NCI-H226 (cell line): ENCODE measurements at places on chromosomes 13 and 19.

- DNase-seq: peak; percentile 57
Measured at GRCh38 chr13:74867460-74867859, 614.5 kb downstream of the TBC1D4 start.

DNA sequence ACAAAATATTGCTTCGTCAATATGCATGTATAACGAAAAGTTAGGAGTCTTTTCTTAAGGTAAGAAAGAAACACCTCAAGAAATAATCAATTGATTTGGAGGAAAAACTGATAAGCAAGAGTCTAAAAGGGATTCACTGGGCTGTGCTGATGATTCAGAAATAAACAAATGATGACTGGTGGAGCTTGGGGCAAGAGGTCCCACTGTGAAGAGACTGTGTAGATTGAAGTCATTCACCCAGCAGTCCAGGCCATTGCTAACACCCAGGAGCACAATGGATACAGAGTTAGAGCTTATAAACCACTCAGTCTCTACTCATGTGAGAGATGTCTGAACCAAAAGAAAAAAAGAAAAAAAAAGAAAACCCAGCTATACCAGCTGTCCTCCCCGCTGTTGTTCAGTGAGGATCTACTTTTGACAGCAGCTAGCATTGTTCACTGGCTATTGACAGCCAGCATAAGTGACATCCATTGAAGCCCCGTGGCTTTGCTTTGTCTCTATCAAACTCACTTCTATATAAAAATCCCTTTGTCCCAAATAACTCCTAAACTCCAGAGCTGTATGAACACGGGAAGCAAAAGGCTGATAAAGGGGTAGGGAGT lies 255.5 kb downstream of the KCTD12 start:
- DNase-seq: no peak

DNA sequence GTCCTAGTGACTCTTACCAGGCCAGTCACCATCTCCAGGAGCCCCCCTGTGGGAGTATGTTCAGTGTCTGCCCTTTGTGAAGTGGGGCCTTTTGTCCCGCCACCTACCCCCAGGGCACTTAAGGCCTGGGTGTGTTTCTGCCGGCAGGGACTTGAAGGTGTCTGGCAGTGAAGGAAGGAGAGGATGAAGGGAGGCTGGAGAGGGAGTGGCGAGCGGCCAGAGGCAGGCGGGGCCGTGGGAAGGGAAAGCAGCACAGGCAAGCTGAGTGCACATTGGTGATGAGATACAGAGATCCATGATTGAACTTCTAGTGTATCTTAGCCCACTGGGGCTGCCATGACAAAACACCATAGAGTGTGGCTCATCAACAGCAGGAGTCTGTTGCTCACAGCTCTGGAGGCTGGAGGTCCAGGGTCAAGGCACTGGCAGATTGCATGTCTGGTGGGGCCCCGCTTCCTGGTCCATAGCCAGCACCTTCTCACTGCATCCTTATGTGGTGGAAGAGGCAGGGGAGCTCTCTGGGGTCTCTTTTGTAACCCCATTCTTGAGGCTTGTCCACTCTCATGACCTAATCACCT lies 17.5 kb downstream of the CUL4A start:
- no peak for DNase-seq

DNA sequence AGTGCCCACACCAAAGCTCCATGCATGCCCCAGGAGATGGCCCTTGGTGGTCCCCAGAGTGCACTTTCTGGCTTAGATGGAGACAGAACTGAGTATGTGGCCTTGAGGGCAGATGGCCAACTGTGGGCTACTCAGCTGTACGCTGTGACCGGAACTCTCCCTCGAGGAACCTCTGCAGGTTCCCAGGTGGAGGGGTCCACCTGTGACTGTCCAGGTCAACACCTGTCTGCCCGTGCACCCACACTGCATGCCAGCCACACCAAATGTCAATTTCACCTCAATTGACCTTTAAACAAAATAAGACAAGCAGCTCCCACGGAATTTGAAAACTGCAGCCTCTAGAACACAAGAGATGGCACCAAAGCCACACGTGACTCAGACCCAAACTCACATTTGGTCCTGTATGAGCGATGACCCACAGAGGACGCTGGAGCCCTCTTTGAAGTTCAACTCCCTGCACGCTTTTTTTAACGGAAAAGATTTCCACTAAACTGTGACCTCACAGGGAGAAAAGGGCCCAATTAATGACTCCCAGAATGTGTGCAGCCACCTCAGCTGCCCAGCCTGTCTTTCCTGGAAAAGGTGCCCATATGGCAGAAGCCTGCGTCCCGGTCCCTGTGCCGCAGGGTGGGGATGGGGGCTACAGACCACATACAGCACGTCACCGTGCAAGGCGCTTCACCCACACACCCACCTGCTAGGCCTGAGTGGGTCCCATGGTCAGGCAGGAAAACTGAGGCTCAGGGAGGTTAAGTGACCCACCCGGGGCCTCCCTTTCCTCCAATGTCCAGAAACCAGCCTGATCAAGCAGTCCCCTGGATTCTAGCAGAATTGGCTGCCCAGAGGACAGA lies 47.7 kb downstream of the KLF2 start:
- DNase-seq: no peak

GRCh38 chr19:32189956-32190706 lies 155.3 kb upstream of the ZNF507 start:
- no peak for DNase-seq

GRCh38 chr19:36103842-36104552 lies 6.9 kb upstream of the OVOL3 start:
- DNase-seq: peak; percentile 35

DNA sequence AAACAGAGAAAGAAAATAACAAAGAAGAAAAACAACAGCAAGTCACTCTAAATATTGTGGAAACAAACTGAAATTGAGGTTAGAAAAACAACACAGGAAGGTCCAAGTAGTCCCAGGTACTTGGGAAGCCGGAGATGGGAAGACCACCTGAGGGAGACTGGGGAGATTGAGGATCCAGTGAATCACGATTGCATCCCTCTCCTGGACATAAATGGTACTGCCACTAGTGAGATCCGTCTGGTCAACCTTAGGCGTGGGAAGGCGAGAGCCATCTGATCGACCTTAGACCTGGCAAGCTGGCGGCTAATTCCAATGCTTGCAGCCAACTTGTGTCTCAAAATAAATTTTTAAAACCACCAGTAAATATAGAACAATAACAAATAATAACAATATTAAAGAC lies 81.9 kb downstream of the ZNF726 start:
- no peak for DNase-seq

DNA sequence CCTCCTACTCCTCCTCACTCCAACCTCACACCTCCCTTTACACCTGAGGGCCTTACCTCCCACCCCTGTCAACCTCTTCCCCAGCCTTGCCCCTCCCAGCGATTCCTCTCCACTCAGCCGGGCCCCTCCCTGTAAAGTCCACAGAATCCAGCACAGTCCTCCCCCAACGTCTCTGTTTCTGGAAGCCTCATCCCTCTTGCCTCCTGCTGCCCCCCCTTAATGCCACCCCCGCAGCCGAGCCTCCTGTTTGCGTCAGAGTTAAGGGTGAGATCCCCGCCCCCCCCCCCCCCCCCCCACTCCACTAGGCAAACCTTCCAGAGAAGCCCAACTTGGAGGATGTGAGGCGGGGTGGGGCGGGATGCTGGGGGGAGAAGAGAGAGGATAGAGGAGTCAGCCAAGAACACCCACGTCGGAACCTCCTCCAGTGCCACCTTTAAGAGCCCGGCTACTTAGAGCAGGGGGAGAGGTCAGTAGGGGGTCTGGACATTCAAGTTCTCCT lies 2.1 kb downstream of the UNC13A start:
- no peak for DNase-seq

DNA sequence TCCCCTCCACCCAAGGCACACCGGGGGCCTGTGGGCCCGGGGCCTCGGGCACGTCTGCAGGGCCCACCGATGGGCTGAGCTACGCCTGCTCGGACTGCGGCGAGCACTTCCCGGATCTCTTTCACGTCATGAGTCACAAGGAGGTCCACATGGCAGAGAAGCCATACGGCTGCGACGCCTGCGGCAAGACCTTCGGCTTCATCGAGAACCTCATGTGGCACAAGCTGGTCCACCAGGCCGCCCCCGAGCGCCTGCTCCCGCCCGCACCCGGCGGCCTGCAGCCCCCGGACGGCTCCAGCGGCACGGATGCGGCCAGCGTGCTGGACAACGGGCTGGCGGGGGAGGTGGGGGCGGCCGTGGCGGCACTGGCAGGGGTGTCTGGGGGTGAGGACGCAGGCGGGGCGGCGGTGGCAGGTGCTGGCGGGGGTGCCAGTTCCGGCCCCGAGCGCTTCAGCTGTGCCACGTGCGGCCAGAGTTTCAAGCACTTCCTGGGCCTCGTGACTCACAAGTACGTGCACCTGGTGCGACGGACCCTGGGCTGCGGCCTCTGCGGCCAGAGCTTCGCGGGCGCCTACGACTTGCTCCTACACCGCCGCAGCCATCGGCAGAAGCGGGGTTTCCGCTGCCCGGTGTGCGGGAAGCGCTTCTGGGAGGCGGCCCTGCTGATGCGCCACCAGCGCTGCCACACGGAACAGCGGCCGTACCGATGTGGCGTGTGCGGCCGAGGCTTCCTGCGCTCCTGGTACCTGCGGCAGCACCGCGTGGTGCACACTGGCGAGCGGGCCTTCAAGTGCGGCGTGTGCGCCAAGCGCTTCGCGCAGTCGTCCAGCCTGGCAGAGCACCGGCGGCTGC lies 8.6 kb downstream of the ZNF784 start:
- DNase-seq: no peak

GRCh38 chr13:98473135-98473787 lies 103.6 kb downstream of the STK24 start:
- DNase-seq: no peak

- peak; percentile 29 for DNase-seq
Measured at GRCh38 chr13:113938246-113938645, 35.6 kb downstream of the C13orf46 start.

GRCh38 chr13:25908366-25908765 lies 143.4 kb downstream of the SHISA2 start:
- no peak for DNase-seq
